ENCODE measurements at places on chromosomes 6 and 20. TPM values are rescaled to one million over a fixed set of nuclear protein-coding genes. Genes with fewer than 3 reads are reported as not detected.

- DNase-seq: no peak
These were observed 54.5 kb downstream of the CLIC5 start for GRCh38 chr6:45961125-45961524.

The RAB44 gene
- not detected for total RNA-seq

The FOXQ1 gene
- total RNA-seq: 0.24 TPM

The ZNF311 gene
- 1.2 TPM for total RNA-seq

The FUT9 gene
- total RNA-seq: not detected

GRCh38 chr20:8156235-8157079, 24.4 kb downstream of the PLCB1 start:
- no peak for DNase-seq

The CNR1 gene
- total RNA-seq: not detected

DNA sequence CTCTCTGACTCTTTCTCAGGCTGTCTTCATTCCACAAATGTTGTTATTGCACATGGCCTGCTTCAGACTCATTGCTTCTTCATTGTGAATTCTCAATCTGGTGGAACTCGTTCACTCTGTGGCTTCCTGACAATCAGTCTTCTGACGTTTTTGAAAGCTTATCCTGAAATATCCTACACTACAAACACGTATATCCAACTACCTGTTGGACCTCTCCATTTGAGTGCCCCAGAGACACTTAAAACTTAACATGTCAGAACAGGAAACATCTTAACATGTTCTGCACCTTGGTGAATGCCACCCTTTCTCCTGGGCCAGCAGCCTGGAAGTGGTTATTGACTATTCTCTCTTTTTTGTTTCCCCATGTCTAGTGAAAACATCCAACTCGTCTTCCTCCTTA, 50.8 kb downstream of the AIG1 start:
- DNase-seq: no peak

- DNase-seq: no peak
These were observed 672.3 kb downstream of the UTRN start for GRCh38 chr6:144957236-144957937.

Data from A172 (cell line).